ENCODE measurements at places on chromosomes 7 and 10. TPM values are rescaled to one million over a fixed set of nuclear protein-coding genes. Genes with fewer than 3 reads are reported as not detected.

The GNAI1 gene
- 179 TPM for total RNA-seq

The VSTM2A gene
- total RNA-seq = not detected

The CPA4 gene
- 3.2 TPM for total RNA-seq

GRCh38 chr10:70405037-70405824, 1.3 kb downstream of the EIF4EBP2 start:
- DNase-seq = no peak

- DNase-seq = no peak
Observed at GRCh38 chr7:70663680-70664079, 468.3 kb upstream of the GALNT17 start.

DNA sequence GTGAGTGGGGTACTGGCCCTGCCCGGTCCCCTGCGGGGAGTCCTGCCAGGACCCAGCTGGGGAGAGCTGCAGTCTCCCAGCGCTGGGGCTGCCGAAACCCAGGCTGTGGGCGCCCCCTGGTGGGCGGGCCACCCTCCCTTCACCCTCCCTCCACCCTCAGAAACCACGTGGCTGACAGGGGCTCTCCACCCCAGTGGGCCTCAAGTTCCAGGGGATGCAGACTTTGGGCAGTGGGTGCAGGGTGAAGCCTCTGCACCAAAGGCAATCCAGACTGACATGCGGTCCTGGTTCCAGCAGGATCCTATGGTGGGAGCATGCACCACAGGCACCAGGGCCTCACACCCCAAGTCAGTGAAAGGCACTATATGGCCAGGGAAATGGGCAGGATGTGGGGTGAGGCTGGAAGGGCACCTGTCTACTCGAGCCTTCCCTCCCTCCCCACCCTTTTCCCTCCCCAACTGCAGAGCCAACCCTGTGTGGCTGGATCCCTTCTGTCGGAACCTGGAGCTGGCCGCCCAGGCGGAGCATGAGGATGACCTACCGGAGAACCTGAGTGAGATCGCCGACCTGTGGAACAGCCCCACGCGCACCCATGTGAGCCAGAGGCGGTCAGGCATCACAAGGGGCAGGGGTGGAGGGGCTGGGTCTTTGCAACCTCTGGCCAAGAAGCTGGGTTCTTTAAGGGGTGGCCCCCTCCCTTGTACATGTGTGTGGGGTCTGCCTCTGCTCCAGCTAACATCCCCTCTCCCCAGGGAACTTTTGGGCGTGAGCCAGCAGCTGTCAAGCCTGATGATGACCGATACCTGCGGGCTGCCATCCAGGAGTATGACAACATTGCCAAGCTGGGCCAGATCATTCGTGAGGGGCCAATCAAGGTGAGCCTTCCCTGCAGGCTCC, 38.8 kb downstream of the PSAP start:
- no peak for DNase-seq

DNA sequence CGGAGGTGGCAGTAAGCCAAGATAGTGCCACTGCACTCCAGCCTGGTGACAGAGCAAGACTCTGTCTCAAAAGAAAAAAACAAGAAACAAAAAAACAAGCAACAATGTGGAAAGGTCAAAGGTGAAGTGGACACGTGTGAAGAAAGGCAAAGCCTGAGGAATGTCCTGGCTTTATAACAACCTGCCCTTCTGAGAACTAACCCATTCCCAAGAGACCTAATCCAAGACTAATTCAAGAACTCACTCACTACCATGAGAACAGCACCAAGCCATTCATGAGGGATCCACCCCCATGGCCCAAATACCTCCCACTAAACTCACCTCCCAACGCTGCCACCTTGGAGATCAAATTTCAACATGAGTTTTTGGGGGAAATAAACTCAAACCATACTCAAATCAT, 47.5 kb upstream of the KIF5B start:
- no peak for DNase-seq

The OR2A42 gene
- not detected for total RNA-seq

- DNase-seq = no peak
Observed at GRCh38 chr7:154789404-154789803, 213.5 kb downstream of the PAXIP1 start.

The PNLIP gene
- 1.5 TPM for total RNA-seq

DNA sequence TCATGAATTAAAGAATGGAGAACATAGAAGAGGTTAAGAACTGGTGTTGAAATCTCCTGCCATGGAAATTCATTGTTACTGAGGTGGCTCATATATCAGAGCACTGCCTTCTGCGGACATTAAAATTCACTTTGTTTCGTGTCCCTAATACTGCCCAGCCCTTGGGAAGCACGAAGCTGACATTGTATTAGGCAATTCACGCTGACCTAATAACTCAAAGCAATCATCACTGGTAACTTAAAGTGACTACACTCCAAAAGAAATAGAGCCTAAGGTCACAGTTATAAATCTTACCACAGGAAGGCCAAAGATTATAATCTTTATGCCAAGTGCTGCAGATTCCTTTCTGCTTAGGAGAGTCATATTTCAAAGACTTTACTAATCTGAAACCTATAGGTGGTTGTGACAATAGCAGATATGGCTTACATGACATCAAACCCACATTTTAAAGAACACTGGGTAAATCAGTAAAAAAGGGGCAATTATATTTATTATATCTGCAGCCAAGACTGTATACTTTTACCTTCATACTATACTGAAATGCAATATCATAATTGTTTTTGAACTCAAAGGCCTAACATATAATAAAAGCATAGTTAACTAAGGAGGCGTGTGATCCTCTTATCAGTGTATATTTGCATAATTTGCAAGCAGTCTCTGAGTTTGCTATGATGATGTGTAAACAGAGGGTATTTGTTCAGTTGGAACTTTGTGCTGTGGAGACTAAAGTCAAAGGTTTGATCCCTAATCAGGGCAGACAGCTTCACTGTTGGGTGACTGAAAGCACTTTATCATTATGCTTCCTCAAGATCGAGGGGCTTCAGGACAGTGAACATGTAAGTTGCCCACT, 51.9 kb upstream of the CAPZA2 start:
- DNase-seq = no peak

The INHBA gene
- total RNA-seq = 1.00 TPM

The SPDYE9 gene
- total RNA-seq = not detected

The LAMB1 gene
- total RNA-seq = 421 TPM

DNA sequence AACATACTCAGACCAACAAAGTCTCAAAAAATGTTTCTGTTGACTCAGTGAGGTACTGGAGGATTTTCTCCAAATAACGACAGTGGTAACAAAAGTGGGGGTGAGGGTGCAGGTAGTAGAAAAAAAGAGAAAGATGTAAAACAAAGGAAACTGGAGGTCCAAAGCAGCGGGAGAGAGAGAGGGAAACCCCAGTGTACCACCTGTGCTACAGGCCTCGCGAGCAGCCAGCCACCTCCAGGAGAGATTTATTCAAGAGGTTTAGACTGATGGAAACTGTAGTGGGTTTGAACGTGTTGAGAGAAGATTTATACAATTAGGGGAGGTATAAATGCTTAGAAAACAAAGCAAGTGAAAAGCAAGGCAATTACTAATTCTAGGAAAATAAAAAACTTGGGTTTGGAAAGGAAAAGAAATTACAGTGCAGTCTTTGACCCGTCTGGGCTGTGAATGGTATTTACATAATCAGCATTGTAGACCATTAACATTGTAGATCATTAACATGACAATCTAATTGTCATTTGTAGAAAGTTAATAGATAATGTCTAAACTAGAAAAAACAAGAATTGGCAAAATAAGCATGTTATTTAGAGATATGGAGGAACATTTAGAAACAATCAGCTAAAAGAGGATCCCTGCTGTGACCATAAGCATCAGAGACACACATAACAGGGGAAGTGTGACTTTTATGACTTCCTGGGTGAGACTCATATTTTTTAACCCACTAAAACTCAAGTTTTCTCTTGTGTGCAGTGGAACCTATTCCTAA, 180.0 kb downstream of the RELN start:
- DNase-seq = no peak

The ITPRID1 gene
- not detected for total RNA-seq

The INMT gene
- total RNA-seq = 44.0 TPM

DNA sequence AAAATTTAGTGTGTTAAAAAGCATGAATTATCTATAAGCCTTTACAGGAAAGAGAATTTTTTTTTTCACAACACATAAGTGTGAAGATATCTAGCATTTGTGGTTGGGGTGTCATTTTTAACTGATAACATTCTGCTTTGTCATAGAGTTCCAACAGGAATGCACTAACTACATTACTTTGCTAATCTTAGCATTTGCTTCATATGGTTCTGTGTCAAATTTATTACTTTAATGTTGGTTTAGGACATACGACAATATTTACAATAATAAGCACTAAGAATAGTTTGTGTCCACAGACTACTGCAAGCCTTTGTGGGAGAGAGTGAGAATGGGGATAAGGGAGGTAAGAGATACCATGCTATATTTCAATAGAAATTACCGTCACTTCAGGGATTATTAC, 40.6 kb upstream of the MAGI2 start:
- DNase-seq = no peak

The NPS gene
- total RNA-seq = not detected

The PTN gene
- total RNA-seq = 10.3 TPM

The MMP21 gene
- 0.29 TPM for total RNA-seq

The PAPOLB gene
- total RNA-seq = 0.22 TPM

The TLX1 gene
- total RNA-seq = not detected

DNA sequence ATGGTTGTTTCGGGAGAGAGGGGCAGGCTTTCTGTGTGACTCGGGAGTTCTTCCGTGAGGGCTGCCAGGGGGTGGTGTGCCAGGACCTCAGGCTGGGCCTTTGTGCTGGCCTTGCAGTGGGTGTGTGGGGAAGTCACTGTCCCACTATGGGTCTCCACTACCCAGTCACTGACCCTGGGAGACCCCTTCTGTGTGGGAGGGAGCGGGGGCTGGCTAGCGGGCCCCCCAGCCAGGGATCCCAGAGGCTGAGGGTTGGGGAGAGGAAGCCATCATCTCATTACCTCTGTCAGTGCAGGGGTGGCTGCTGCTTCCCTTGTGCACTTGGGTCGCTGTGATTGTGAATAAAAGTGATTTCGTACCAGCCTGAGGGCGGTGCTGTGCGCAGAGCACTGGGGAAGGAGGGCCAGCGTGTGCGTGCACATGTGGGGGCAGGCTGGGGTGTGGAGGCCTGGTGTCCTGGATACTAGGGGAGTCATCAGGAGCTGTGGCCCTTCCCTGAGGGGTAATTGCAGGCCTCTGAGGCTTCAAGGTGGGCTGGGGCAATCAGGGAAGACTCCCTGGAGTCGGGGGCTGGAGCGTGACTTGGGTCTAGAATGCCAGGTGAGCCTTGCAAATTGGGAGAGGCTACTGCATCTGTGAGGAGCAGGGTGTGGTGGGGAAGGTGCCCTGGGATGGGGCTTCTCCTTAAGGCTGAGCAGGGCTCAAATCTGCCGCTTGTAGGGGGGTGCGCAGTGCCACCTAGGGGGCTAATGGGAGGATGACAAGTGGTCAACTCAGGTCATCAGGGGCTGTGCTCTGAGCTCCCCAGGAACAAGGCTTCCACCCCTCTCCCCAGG, 98.9 kb downstream of the NEURL1 start:
- DNase-seq = no peak

The ADAM12 gene
- 77.9 TPM for total RNA-seq

- no peak for DNase-seq
Observed at GRCh38 chr7:117781707-117782106, 91.5 kb downstream of the CTTNBP2 start.

DNA sequence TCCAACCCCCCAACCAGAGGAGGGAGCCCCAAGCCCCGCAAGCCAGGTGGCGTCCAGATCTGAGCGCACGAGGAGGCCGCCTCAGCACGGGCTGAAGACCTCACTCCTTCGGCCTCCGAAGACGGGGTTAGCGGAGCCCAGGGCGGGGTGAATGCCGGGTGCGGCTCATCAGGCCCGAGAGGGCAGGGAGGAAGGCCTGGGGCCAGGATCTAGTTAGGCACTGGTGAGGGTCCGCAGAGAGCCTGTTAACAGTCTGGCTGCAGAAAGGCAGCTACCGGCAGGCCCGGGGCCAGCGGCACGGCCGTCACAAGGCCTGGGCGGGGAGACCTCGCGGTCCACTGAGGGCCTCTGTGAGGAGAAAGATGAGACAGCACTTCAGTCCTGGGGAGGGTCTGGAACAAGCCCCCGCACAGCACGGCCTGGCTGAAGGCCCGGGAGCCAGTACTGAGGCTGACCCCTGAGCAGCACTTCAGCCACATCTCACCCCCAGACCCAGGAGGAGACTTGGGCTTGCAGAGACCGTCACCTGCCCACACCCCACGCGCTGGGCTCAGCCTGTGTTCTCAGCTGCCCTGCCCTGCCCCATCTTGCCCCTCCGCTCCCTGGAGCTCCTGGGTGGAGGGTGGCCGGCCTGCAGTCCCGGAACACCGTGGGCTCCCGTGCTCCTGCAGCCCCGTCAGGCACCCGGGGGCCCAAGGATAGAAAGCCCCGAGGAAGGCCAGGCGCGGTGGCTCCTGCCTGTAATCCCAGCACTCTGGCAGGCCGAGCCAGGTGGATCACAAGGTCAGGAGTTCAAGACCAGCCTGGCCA, 193.2 kb downstream of the ELFN1 start:
- DNase-seq = no peak

GRCh38 chr10:35937546-35937945, 295.4 kb upstream of the FZD8 start:
- DNase-seq = no peak

- DNase-seq = no peak
Observed at GRCh38 chr7:129530795-129531391, 28.6 kb downstream of the SMKR1 start.

- no peak for DNase-seq
Observed at GRCh38 chr10:48555310-48556042, 49.4 kb downstream of the ARHGAP22 start.

DNA sequence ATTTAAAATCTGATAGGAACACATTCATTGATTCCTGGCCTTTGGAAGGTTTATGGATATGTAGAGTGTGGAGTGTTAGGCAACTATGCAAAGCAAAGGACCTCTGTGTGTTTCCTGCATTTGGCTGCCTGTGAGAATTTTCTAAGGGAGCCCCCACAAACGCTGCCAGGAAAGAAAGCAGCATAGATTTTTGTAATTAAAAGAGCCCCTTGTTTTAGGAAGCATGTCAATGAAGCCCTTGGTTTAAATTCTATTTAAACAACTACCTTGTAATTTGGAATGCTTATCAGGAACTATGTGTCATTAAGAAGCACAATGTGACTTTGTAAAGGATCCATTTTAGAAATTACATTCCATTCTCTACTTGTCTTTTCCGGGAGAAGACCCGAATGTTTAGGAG, 742.5 kb downstream of the NXPH1 start:
- no peak for DNase-seq

The MCU gene
- total RNA-seq = 15.4 TPM

- no peak for DNase-seq
Observed at GRCh38 chr10:132212816-132213215, 26.1 kb downstream of the DPYSL4 start.

DNA sequence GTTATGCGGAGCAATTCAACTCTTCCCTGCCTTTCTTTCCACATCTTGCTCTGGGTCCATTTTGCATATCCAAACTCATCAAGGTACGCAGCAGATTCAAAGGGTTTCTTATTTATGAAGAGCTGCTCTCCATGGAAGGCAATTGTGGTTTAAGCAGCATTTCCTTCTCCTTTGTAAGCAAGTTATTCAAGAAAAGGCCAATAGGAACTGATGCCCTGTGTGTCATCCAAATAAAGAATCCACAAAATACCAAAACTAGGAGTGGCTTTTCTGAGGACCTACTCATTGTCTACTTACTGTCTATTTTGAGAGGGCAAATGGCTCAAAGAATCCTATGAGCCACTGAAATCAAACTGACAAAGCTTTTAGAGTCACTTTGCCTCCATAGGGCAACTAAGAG, 253.1 kb downstream of the PTEN start:
- DNase-seq = no peak
